ENCODE measurements at places on chromosomes 4 and X.
A peak's percentile ranks its signal among the peaks of the same experiment; 100 is the strongest.

DNA sequence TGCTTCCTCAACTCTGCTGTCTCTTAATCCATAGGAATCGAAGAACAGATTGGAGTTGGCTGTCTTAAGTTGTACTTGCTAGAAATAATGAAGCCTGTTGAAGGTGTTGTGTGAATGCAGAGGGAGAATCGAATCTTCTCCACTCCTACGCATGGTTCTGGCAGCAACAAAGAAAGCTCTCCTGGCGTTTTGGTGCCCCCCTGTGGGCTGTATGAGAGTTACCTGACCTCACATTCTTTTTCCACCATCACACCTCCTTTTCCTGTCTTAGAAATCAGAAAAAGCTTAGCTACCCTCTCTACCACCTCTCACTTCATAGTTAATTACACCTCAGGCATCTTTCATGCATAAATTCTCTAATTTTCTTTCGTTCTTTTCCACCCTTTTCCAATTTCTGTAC, 16.3 kb downstream of the KLF8 start:
- DNase-seq = peak; percentile 62

DNA sequence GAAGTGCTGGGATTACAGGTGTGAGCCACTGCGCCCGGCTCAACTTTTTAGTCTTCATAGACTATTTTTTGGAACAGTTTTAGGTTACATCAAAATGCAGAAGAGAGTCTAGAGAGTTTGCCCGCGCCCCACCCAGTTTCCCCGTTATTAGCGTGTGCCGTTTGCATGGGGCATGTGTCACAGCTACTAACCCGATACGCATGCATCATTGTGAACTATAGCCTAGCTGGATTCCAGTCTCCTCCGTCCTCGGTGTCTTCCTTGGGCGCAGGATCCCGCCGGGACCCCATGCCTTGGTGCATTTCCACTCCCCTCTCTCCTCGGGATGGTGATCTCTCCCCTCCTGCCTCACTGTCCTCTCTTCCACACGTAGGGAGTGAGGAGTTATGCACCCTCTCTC, 85.5 kb upstream of the ADRA2C start:
- no peak for DNase-seq

- DNase-seq = no peak
Observed at GRCh38 chr4:36532670-36533379, 251.4 kb downstream of the DTHD1 start.

GRCh38 chrX:136708348-136708747, 60.4 kb downstream of the CD40LG start:
- no peak for DNase-seq

- DNase-seq = no peak
Observed at GRCh38 chr4:105741548-105741947, 33.0 kb downstream of the GSTCD start.
